ENCODE measurements at places on chromosomes 13 and 19.

- peak; percentile 66 for DNase-seq
Observed at GRCh38 chr19:23071147-23071511, 45.7 kb upstream of the ZNF730 start.

DNA sequence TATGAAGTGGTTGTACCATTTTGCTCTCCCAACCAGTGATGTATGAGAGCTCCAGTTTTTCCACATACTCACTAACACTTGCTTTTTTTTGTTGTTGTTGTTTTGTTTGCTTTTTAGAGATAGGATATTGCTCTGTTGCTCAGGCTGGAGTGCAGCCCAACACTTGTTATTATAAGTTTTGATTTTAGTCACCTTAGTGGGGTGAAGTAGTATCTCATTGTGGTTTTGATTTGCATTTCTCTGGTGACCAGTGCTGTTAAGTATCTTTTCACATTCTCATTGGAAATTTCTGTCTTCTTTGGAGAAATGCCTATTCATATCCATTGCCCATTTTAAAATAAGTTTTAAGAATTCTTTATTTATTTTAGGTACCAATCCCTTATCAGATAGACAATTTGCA lies 31.3 kb downstream of the CYP4F22 start:
- no peak for DNase-seq

DNA sequence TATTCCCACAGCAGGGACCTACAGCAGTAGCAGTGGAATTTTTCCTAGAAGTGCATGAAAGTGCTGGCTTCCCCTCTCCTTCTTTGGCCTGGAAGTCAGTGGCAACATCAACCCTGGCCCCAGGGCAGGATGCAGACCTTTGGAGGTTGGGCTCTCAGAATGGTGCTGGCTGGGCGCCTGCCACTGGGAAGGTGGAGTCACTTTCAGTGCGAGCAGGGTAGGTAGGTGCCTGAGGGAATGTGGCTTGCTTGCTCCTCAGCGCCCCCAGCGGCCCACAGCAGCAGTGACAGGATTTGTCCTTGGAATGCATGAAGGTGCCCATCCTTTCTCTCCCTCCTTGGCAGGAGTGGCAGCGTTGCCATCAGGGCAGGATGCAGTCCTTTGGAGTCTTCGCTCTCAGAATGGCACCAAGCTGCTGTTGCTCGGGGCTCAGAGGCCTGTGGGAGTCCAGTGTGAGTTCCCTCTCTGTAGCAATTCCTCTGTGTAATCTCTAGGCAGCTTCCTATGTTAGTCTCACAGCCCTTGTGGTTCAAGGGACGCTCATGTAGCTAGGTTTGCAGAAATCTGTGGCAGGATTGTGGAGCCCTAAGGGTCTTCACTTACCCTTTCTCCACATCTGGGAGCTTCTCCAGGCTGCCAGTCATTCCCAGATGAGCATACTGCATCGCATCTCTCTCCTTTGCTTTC lies 354.4 kb upstream of the DACH1 start:
- no peak for DNase-seq

GRCh38 chr19:47637550-47637949 lies 28.6 kb downstream of the BICRA start:
- no peak for DNase-seq

DNA sequence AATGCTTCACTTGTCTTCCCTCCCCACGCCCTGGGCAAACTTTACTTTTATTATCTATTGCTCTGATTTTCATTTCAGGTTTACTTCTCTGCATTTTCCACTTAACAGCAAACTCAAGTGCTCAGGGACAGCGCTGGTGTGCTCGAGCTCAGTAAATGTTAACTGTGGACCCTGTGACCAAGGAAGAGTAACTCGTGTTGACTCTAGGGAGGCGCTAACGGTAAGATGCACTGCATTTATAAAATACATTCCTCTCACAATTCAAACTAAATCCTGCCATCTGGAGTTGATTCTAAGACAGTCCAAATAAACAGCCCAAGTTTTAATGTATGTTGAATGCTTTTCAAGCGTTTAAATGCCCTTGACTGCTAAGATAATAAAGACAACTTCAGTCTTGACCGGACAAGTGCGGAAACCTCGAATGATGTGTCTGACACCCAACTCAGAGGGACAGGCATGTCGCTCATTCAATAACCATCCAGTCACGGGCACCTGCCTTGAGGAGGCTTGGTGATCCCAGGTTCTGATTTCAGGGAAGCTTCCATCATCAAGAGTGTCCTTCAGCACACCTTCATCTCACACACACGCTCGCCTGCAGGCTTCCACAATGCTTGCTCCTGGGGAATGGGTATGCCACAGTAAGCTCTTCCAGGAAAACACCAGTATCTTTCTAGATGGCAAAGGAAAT lies 93.2 kb downstream of the STK24 start:
- DNase-seq: no peak

Measured in SK-N-SH (cell line).